WTC11 (cell line): ENCODE measurements at places on chromosomes 5 and 9. TPM values are rescaled to one million over a fixed set of nuclear protein-coding genes. Genes with fewer than 3 reads are reported as not detected.

DNA sequence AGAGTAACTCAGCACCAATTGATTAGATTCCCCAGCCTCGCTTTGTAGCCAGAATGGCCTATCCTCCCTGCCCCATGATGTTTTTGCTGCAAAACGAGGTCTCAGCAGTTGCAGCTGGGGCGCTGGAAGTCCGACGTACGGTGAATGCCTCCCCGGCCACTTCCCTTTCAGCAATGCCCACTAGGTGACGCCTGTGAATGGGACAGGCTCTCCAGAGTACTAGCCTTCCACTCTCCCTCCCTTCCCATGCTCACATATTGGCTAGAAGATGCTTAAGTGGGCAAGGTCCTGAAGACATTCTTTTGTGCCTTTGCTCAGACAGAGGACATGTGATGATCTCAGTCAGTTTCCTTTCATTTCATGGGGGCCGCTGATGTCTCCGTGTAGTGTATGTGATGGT lies 50.8 kb downstream of the DMRT2 start:
- peak; percentile 75 for DNase-seq
- H3K36me3 ChIP-seq: no peaks in the 10 kb centered on the region

GRCh38 chr9:114394523-114395333 lies 6.9 kb upstream of the AKNA start:
- no peaks in the 10 kb centered on the region for H3K36me3 ChIP-seq
- H3K27me3 ChIP-seq: no peaks in the 10 kb centered on the region
- DNase-seq: no peak
- H3K4me1 ChIP-seq: peaks cover 47% of the 10 kb centered on the region
- H3K27ac ChIP-seq: peak overlapping the region; percentile 62
- H3K4me3 ChIP-seq: no peak overlapping the region

- no peak overlapping the region for H3K27ac ChIP-seq
- DNase-seq: no peak
- H3K36me3 ChIP-seq: no peaks in the 10 kb centered on the region
Observed at GRCh38 chr5:171705830-171706468, 79.7 kb upstream of the SMIM23 start.

DNA sequence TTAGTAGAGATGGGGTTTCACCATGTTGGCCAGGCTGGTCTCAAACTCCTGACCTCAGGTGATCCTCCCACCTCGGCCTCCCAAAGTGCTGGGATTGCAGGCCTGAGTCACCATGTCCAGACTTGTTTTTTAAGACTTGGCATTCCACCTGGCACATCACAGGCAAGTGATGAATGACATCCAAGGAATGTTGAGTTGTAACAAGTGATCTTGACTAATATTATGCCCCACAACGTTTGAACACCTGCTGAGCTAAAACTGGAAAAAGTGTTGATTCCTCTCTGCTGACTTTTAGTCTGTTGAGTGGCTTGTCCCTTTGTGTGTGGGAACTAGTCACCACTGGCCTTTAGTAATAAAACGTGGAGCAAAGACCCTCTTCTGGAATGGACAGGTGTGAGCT lies 54.6 kb downstream of the SUB1 start:
- no peaks in the 10 kb centered on the region for H3K4me1 ChIP-seq
- no peaks in the 10 kb centered on the region for H3K27me3 ChIP-seq
- H3K36me3 ChIP-seq: no peaks in the 10 kb centered on the region
- no peak overlapping the region for H3K27ac ChIP-seq

DNA sequence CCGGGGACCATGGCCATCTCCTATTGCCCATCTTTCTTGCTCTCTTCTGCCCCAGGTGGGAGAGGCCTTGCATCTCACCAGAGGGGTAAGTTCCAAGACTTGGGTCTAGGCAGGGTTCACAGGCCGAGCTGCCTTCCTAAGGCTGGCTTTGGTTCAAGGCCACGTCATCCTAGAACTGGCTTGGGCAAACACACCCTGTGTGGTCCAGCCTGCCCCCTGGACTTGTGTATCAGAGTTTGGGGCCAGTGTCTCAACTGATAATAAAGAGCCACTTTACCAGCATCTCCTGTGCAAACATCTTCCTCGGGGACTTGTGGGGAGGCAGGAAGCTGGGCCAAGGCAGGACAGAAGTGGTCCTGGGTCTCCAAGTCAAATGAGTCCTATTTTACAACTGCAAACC lies 17.8 kb downstream of the BOD1 start:
- peaks cover 22% of the 10 kb centered on the region for H3K36me3 ChIP-seq
- no peak overlapping the region for H3K4me3 ChIP-seq
- H3K27me3 ChIP-seq: peaks cover 2% of the 10 kb centered on the region; the same call in 1 of the 2 replicates
- H3K27ac ChIP-seq: no peak overlapping the region
- DNase-seq: no peak

IFNB1 gene
- not detected in 3 replicates for total RNA-seq
